ENCODE measurements at places on chromosomes 1 and 21. TPM values are rescaled to one million over a fixed set of nuclear protein-coding genes. Genes with fewer than 3 reads are reported as not detected.

CRP gene
- total RNA-seq: not detected

GRCh38 chr1:38037221-38037939, 9.2 kb downstream of the POU3F1 start:
- DNase-seq: peak; percentile 35

TSTD1 gene
- total RNA-seq: 80.1 TPM

DNA sequence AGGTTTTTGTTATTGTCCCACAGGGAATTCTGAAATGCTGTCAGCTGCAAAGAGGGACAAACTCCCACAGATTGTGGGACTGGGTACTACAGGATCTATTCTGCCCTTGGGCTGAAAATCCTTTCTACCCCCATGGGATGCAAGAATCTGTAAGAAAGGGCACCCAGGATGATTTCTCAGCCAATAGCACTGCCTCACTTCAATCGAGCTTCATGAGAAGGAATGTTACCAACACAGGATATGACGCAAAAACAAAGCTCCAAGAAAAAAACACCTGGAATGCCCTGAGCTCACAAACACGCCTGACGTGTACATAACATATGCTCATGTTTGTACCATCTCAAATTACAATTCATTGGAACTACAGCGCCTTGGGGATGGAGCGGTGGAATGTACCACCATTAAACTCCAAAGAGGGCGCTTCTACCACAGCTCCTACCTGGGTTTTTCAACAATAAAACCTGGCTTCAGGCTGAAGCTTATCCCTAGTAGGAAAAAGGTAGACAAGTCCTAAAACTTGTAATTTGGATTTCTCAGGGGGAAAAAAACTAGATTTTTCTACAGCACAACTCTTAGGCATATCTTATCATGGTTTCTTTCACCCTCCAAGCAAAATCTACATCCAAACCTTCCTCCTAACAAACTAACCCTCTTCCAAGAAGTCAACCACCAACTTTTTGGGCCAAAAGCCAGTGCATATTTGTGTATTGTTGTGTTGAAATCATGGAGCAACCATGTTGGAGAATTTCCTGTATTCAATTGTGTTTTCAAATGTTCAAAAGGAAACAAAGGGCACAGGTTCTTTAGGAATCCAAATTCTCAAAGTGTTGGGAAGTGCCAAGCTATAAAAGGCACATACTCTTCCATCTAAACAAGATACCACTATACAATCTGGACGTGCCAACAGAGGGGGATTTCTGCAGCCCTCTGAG, 78.9 kb downstream of the TGFBR3 start:
- DNase-seq: no peak

DNA sequence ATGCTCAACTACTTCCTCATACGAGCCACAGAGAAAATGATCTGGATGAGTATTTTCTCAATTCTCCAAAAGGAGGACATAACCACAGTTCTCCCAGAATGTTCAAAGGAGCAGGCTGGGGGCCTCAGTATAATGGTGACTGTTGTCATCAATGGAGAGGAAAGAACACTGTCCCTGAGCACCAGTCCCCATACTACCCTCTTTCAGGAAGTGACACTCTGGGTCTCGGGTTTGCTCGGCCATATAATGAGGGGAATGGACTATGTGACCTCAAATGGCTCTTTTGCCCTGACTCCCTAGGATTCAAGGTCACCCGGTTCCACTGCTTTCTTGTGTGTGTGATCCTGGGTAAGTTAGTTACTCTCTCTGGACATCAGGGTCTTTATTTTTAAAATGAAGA, 22.8 kb downstream of the SLC9A1 start:
- DNase-seq: no peak

- DNase-seq: no peak
Measured at GRCh38 chr1:93015590-93015989, 54.3 kb upstream of the DIPK1A start.

DNA sequence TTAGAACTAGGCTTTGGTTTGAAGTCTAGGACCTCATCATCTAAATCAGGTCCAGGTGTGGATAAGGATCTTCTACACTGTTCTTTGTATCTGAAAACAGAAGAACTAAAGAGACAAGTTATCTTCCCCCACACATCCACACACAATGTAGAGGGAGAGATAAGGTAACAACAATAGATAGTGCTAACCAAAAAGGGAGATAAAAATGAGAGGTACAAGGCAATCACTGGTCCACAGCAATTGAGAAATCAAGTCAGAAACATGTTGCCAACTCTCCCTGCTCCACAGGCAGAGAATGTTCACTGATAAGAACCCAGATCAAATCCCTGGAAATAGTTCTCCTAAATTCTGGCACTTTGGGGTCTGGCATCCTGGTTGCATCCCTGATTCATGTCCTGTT, 75.8 kb upstream of the LHX8 start:
- no peak for DNase-seq

DNA sequence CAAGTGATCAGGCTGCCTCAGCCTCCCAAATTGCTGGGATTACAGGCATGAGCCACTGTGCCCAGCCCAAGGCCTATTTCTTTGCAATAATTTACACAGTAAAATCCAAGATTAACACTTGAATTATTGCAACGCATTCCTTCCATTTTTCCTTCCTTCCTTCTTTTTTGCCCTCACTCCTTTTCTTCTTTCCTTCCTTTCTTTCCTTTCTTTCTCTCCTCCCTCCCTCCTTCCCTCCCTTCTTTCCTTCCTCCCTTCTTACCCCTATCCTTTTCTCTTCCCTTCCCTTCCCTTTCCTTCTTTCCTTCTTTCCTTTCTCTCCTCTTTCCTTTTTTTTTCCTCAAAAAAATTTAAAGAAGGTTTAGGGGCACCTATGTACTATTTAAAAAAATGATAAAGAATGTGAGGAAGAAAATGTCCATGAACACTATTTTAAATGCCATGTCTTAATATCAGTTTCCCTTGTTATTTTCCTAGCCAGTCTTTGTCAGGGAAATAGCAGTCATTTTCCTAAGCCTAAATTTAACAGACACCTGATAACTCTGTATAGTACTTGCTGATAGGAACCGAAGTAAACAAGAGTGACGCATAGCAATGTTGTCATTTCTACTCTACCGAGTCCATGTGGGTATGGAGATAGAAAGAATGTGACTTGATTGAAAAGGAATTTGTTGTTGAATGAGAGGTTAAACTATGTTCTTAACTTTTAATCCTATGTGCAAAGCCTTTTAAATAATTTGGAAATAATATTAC, 79.8 kb upstream of the HMCN1 start:
- no peak for DNase-seq

- peak; percentile 53 for DNase-seq
Measured at GRCh38 chr1:220527279-220527907, 543 bp upstream of the MARK1 start.

DNA sequence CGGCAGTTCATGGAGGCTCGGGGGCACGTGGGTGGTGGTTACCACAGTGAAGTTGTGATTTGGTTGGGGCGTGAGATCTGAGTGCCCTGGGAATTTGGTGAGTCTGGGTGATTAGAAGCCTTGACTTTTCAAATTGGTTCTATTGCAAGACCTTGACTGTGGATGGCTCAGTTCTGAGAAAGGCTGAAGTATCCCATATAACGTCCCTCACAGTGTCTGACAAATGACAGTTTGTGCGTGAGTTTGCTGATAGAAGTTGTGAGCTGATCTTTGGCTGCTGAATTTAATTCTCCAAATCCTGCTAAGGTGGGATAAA, 549 bp downstream of the MSH4 start:
- DNase-seq: no peak

DNA sequence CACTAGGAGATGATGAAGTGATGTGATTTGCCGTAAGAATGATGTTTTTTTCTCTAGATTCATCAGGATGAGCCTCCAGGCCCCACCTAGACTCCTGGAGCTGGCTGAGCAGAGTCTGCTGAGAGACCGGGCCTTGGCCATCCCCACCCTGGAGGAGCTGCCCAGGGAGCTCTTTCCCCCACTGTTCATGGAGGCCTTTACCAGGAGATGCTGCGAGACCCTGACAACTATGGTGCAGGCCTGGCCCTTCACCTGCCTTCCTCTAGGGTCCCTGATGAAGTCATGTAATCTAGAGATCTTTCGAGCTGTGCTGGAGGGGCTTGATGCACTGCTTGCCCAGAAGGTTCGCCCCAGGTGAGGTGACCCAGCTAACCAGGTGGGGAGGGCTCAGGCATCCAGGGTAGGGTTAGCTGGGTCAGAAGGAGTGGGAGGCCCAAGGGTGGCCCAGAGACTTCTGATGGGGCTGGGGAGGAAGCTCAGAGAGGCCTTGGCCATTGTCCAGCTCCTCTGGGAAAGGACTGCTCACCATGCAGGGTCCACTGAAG, 1.3 kb downstream of the PRAMEF12 start:
- no peak for DNase-seq

LHX8 gene
- total RNA-seq: not detected

DNA sequence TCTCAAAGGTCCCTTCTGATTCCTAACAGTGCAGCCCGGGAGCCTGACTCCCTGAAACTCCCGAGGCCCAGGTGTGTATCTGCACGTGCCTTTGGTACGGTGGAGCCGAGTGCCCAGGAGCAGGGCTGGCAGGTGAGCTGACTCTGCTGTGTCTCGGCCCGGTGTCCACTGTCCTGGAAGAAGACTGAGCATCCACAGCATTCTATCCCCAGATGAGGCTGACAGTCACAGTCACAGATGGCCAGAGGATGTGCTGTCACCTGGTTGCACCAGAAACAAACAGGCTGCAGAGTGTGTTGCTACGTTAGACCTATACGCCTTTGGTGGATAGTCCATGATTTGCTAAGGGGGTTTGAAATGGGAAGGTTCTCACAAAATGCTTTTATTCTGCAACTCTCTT, 9.8 kb downstream of the ETV3L start:
- DNase-seq: no peak

GRCh38 chr1:193545171-193545570, 358.8 kb upstream of the B3GALT2 start:
- DNase-seq: no peak

- no peak for DNase-seq
Measured at GRCh38 chr1:197732187-197732586, 43.1 kb downstream of the DENND1B start.

DNA sequence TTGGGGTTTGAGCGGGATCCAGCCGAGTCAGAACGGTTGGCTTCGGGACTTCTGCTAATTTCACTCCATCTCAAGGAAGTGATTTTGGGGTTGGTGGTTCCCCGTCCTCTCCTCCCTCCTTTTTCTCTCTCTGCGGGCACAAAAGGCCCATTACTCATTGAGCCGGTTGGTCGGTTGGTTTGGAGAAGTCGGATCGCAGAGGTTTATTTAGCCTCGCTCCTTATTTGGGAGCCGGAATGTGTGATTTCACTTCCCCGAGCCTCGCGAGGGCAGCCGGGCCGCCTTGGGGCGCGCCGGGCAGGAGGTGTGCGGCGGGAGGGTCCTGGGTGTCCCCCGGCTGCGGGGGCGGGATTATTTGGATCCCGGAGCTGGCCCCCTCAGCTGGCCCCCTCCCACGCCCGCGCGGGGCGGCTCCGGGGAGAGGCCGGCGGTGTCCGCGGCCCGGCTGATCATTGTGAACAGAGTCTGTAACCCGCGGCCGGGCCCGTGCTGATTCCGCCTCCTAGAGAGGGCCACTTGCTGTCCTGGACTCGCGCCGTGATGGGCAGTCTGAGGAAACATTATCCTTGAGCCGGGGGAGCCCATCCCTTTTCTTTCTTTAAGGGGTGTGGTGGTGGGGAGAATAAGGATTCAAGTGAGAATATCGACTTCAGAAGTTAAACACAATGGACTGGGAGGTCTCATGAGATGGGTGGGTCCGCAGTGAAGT, 1.2 kb downstream of the MAPKAPK2 start:
- DNase-seq: peak; percentile 73

DNA sequence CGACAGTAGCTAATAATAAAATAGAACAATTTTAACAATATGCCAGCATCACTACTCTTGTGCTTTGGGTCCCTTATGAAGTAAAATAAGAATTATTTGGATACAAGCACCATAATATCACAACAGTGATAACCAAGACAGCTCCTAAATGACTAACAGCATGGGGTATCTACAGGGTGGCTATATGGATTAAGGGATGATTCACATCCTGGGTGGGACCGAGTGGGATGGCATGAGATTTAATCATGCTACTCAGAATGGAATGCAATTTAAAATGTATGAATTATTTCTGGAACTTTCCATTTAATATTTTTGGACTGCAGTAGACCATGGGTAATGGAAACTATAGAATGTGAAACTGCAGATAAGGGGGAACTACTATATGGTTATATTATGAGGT, 28.1 kb upstream of the B3GALNT2 start:
- no peak for DNase-seq

DNA sequence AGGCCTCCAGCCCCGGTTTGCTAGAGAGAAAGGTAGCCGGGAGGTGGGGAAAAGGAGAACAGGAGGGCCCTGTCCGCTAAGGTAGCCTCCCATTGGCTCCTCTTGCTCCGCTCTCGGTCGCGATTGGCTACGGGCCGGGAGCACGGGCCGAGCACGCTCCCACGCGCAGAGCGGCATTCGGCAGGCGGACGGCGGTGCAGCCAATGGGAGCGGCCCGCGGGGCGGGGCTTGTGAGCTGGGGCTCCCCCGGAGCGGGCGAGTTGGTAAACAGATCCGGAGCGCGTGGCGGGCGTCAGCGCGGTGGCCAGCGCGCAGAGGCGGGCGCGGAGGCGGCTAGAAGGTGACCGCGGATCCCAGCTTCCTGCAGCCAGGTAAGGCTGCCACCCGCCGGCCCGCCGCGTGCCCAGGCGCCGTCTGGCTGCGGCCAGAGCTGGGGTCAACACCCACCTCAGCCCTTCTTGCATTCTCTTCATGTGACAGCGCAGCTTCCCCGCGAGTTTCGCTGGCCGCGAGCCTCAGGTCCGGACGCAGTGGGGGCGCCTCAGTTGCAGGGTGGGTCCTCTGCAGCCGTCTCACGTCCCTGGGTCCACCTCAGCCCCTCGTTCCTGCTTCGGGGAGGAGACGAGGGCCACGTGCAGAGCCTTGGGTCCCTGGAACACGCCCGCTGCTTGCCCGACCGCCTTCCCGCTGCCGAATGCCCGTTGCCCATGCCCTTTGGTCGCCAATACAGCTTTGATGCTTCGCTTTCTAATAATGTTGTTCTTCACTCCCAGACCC, at the start of gene COQ8A:
COQ8A (plus strand) TSS at position 266 of the 777 bp plus-strand sequence. CDS start 21,092 bp downstream, outside the sequence.
- peak; percentile 100 for DNase-seq

RGSL1 gene
- total RNA-seq: not detected

DNA sequence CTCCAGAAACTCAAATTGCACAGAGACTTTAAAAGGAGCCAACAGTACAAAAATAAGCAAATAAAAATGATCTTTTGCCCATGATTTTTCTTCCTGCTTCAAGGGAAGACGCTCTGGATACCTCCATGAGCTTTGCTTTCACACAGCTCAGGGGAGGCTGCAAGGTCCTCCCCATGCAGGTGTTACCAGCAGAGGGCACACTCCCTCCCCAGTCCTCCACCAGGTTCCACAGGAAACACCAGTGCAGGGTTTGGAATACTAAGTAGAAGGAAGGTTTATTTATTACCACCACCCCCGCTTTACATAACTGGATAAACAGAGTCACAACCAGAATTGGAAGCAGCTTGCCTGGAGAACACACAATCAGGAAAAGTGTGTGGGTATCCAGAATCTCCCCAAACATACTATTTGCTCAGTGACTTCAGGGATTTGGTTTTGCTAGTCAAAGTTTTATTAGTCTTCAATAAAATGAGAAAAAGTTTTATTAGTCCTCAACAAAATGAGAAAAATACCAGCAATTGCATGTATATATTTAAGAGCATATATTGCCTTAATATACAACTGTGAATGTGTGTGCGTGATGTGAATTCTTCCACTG, 37.3 kb downstream of the HSD3B1 start:
- peak; percentile 33 for DNase-seq

GRCh38 chr1:19866758-19867157, 15.4 kb upstream of the OTUD3 start:
- no peak for DNase-seq
